Activated CD8-positive, alpha-beta T cell treated with anti-CD3 and anti-CD28 coated beads, Interleukin-2, amount 10 ng/mL, durations not matched to agents 7 days and 5 days (primary cell): ENCODE measurements at places on chromosomes 2 and 18.
A peak's percentile ranks its signal among the peaks of the same experiment; 100 is the strongest.

GRCh38 chr2:203673933-203674332 lies 32.5 kb upstream of the CD28 start:
- peak; percentile 79 for DNase-seq

- DNase-seq: no peak
Observed at GRCh38 chr2:124973396-124973795, 948.3 kb downstream of the CNTNAP5 start.

- peak; percentile 42 for DNase-seq
Observed at GRCh38 chr2:84889332-84889731, 8.4 kb upstream of the TRABD2A start.

DNA sequence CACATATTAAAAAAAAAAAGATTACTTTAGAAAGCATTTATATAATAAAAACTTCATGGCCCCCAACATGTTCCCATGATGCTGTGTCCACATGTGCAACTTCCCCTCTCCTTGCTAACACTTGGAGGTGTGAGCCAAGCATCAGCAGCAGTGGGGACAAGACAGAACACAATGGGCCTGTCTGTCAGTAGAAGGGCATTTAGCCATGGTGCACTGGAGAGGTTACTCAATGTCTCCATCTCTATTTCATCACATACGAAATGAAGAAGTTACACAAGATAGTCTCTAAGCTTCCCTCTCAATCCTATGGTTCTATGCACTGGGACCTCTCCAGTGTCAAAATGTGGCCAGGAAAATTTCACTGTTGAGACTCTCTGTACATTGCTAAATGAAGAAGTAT lies 2.5 kb downstream of the VIT start:
- DNase-seq: no peak

DNA sequence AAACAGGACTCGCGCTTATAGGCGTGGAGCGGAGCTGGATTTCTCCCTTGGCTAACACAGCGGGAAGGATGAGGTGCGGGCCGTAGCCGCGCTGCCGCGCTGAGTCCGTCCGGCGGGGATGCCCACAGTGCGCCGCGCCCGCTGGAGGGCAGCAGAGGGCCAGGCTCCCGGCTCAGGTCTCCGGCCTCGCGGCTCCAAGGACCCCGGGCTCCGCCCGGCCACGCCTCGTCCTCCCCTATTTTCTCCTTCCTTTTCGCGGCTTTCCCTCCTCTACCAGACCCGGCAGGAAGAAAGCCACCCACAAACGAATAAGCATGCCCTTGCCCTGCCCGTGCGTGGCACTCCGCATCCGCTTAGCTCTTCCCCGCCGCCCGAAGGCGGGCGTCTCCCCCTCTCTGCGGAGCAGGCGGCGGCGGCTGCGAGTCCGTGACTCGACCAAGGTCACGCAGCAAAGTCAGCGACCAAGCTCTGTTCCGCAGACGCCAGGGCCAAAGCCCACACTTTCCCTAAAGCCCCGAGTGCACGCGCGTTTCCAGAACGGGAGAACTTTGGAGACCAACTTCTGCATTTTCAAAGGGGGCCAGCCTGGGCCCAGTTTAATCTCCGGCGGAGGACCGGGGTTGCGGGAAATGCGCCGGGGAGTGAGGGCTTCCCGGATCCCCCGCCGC lies 48.5 kb downstream of the KCNIP3 start:
- peak; percentile 68 for DNase-seq

DNA sequence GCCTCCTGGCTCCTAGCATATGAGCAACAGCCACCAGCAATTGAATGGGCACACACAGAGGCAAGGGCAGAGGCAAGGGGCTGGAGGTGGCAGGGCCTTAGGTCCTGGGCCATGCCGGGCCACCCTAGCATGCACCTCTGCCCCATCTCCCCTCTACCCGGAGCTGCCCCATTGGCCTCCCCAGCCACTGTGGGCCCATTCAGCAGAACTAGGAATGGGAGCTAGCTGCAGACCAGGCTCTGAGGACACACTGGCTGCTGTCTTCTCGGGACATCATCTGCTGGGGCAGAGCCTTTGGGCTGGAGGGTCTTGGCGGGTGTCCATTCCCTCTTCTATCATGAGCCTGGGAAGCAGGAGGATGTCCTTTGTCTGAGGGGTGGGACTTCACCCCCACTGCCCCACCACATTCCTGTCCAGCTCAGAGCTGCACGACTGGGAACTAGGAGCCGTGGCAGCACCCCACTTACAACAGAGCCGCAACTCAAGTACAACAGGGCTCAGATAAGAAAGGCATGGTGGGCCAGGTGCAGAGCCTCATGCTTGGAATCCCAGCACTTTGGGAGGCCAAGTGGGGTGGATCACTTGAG lies 800 bp downstream of the VIL1 start:
- DNase-seq: no peak
